NCI-H187 treated with DMSO at 0.1 percent for 48 hours (cell line): ENCODE measurements at places on chromosomes 4 and X.

DNA sequence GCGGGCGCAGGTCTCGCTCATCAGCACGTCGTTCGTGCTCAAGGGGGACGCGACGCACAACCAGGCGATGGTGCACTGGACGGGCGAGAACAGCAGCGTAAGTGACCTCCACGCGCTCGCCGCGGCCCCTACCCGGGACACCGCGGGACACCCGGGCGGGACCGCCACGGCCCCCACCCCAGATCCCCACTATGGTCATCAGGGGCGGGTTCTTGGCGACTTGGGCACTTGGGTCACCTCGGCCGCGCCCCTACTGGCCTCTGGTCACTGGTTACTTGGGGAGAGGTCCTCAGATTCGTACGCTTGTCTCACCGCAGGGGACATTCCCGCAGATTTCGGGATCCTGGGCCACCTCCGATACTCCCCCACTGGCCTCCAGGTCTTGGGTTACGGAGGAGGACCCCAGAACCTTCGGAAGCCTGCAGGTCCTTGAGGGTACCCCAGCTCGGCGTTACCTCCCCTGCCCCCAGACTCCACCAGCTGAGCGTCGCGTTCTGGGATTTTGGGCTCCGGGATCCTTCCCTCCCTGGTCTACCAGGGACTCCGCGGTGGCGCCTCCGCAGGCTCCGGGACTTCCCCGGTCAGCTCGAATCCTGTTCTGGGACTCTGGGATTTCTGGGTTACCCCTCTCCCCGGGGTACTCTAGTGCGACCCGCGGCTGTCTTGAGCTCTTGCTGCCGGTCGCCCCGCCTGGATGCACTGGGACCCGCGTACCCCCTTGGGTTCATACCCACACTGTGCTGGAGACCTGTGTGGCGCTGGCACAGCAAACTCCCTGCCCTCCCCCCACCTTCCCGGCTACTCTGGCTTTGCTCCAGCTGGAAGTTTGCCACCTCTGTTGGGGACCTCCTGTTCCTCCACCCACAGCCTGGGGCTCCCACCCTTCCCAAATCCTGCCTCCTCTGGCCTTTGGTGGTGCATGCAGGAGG lies 956 bp downstream of the SORCS2 start:
- no peak for DNase-seq

GRCh38 chrX:112851806-112852205 lies 11.2 kb upstream of the AMOT start:
- DNase-seq, result no peak

- DNase-seq, result no peak
Measured at GRCh38 chrX:26215869-26216268, at the start of gene MAGEB5. MAGEB5 (plus strand) TSS chrX:26216169; CDS start chrX:26217302, 1,133 bp downstream.

DNA sequence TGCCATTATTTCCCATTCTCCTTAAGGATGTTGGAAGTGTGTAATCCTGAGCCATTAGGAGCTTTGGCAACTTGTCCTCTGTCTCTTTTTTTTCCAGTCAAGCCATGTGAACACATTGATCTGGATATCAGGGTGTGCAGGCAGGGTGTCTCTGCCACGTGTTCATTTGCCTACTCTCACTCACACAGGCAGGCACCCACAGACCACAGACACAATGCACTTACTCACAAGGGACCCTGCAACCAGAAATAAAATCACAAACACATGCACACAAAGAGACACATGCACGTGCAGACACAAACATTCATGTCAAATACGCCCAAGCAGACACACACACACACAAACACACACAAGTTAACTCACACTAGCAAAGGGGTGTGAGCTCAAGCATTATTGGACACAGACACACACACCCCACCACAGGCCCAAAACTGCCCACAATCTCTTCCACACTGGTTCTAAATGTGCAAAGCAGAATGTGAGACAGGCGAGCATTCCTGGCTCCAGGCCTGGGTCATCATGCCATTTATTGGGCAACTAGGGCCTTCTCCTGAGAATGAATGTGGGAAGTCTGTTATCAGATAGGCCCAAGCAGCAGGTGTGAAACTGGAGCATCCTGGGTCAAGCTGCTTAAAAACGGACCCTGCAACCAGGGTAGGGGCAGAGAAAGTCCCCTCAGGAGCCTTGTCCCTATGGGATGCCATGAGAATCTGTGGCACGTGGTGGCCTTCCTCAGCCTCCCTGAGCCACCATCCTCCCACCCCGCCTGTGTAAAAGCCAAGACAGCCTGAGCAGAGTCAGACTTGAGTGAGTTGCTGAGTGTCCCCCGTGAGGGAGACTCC lies 63.4 kb downstream of the NBDY start:
- DNase-seq, result no peak

GRCh38 chrX:17559728-17560379 lies 177.4 kb upstream of the SCML1 start:
- DNase-seq, result no peak

- DNase-seq, result peak; percentile 41
Measured at GRCh38 chr4:138911909-138912703, 103.5 kb upstream of the NOCT start.

GRCh38 chr4:138181287-138181686 lies 60.9 kb downstream of the SLC7A11 start:
- DNase-seq, result no peak

GRCh38 chrX:46575991-46576392 lies 2.4 kb downstream of the CHST7 start:
- DNase-seq, result no peak

GRCh38 chrX:20266810-20267606 lies at the start of gene RPS6KA3:
RPS6KA3 (minus strand) TSS chrX:20266909; CDS start chrX:20266632, 277 bp downstream.
- peak; percentile 45 for DNase-seq

DNA sequence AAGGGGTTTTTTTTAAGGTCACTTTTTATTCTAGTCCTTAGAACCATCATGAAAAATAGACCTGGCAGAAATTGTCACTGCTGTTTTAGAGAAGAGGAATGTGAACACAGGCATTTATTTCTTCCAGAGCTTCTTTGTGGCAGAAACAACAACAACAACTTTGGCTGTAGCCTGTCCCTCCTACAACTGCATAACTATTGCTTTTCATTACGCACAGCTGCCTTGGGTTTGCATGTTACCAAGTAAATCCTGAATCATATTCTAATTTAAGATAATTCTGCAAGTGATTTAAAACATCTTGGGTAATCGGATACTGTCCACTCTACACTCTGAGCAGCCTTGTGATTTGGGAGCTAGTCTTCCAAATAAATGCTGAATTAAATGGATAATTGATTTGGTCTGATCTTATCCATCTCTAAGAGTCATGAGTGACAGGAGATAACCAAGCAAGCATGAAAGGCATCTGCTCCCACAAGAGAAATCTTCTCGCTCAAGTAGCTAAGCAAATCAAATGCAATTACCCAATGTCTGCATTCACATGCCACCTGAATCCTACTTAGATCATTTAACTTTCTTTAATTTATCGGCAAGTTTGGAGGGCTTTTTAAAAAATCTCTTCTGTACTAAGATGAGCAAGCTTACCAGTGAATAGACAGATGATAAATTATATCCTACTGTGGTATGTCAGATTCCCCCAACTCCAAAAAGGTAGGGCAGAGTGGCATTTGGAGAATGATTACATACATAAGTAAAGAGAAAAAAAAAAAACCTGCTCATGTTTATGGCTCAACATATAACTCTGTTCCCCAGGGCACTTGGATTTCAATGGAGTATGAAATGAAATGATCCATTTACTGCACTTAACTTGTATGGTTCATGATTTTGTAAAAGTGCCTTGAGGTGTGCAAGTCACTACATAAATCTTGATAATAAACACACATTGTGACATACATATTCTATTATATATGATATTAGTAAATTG lies 73.6 kb downstream of the EGF start:
- peak; percentile 62 for DNase-seq

DNA sequence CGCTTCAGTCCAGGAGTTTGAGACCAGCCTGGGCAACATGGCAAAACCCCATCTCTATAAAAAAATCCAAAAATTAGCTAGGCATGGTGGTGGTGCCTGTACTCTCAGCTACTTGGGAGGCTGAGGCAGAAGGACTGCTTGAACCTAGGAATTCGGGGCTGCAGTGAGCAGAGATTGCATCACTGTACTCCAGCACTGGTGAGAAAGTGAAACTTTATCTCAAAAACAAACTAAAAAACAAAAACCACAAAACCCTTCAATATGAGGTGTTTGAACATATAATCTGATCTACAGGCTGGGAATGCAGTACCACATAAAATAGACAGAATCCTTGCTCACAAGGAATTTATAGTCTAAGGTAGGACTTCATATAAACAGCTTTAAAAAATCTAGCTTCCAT lies 103.9 kb downstream of the PDS5A start:
- no peak for DNase-seq

- no peak for DNase-seq
Measured at GRCh38 chr4:138222046-138222445, 20.1 kb downstream of the SLC7A11 start.

GRCh38 chr4:181541396-181541795 lies 701.8 kb upstream of the TENM3 start:
- no peak for DNase-seq

DNA sequence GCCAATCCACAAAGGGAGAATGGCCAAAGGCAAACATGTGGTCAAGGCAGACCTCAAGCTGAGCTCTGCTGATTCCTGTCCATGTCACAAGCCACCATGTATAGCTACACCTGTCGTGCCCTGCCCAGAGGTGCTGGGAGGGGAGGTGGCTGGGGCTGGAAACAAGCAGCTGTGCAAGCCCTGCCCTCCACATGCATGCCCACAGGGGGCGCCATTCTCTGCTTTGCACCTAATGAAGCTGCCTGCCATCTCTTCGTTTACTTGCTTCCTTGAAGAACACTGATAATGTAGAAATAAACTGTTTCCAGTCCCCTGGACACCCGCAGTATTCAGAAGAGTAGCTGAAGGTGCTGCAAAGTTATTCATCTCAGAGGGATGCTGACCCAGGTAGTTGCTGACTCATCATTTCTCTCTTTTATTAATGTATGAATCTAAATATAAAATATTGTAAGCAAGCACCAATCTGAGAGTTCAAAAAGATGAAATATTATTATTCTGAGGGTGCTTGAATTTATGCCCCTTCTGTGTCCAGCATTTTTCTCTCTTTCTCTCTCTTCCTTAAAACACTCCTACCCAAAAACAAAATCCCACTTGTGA lies 278.6 kb downstream of the ADGRA3 start:
- DNase-seq, result no peak

- no peak for DNase-seq
Measured at GRCh38 chr4:176708771-176709311, 83.9 kb downstream of the VEGFC start.

DNA sequence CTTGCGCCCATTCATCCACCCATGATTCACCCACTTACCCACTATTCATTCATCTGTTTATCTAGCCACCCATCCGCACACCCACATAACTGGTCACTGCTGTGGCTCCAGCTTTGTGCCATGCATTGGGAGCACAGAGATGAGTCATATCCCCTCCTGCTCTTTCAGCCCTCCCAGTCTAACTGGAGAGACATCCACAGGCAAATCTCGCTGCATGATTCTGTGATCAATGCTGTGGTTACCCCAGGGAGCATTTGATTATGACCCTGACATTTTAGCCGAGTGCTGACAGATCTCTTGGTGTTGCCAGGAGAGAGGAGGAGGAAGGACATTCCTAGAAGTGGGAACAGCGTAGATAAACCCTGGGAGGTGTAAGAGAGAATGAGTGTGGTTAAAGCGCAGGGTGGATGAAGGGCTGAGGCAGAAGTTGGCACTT lies 10.4 kb upstream of the PORCN start:
- DNase-seq, result no peak

- DNase-seq, result no peak
Measured at GRCh38 chr4:26609391-26609790, 25.5 kb downstream of the TBC1D19 start.

GRCh38 chr4:125986307-125986706 lies 671.6 kb downstream of the FAT4 start:
- no peak for DNase-seq

GRCh38 chr4:41423117-41423516 lies 114.8 kb upstream of the LIMCH1 start:
- DNase-seq, result no peak

DNA sequence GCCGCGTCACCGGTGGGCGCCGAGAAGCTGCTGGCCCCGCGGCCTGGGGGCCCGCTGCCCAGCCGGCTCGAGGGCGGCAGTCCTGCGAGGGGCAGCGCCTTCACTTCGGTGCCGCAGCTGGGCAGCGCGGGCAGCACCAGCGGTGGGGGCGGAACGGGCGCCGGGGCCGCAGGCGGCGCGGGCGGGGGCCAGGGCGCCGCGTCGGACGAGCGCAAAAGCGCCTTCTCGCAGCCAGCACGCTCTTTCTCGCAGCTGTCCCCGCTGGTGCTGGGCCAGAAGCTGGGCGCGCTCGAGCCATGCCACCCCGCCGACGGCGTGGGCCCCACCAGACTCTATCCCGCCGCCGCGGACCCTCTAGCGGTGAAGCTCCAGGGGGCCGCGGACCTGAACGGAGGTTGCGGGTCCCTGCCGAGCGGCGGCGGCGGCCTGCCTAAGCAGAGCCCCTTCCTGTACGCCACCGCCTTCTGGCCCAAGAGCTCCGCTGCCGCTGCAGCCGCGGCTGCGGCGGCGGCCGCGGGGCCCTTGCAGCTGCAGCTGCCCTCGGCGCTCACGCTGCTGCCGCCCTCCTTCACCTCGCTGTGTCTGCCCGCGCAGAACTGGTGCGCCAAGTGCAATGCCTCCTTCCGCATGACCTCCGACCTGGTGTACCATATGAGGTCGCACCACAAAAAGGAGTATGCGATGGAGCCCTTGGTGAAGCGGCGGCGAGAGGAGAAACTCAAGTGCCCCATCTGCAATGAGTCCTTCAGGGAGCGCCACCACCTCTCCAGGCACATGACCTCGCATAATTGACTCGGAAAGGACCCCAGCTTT lies 5.6 kb downstream of the PRDM8 start:
- DNase-seq, result no peak

- no peak for DNase-seq
Measured at GRCh38 chr4:17280261-17281018, 231.4 kb downstream of the QDPR start.

DNA sequence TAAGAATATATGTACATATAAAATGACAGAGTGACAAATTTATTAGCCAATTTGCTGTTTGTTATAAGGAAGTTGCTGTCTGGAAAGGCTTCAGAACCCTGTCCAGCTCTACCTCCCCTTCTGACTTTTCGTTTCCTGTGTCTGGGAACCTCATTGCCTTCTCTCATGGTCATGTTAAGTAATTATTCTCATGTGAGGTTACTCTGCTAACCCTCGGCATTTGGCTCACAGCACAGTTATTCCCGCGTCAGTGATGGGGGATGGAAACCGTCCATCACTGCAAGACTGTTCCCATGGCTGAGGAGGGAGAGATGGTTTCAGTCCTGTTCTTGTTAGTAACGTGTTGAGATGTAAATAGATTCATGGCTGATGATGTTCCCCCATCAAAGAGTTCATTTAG lies 11.9 kb downstream of the EDNRA start:
- no peak for DNase-seq
